ENCODE measurements at places on chromosomes 5 and 9.

DNA sequence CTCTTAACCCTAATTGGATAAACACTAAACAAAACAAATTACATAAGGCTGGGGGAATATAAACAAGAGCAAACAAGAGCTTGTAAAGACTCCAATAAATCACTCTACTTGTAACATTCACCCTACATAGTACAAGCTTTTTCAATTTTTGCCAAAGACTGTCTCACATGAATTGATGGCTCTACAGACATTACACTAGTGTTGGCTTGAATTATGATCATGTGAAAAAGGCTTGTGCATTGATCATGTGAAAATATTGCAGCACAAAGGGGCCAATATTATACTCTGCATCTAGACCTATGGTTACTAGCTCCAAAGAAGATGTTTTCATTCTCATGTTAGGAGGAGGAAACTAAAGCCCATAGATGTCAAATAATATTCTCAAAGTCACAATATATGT is 212.6 kb downstream of the MCTP1 start:
- DNase-seq: no peak

GRCh38 chr9:127020802-127021078 is 101.7 kb downstream of the ANGPTL2 start:
- no peak for DNase-seq

- DNase-seq: no peak
These were observed 41.1 kb downstream of the PCSK1 start for GRCh38 chr5:96391921-96392320.

DNA sequence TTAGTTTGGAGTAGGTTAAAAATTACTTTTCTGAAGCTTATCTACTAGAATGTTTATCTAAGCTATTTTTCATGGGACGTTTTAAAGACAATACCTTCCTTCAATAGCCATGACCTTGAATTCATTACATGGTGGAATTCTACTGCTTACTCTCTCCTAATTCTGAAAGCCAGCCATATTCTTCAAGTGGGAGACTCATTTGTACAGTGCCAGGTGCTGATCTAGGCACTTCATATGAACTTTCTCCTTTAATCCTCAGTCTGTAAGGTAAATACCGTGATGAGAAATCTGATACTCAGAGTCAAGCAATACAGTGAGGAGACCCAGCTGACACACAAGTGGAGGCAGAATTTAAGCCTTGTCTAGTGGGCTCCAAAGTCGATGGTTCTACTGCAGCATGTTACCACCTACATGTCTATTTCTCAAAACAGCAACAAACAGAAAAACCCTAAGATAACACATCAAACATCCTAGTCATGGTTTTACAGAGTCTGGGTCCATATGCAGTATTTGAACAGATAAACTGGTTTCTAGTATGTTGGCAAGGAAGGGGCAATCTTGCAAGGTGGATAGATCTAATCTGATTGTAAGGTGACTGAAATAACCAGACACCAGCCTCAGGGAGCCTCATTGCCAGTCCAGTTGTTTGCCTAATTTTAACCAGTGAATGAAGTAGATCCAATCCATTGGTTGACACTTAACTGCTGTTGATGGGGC is 243.7 kb downstream of the PIK3R1 start:
- DNase-seq: no peak

DNA sequence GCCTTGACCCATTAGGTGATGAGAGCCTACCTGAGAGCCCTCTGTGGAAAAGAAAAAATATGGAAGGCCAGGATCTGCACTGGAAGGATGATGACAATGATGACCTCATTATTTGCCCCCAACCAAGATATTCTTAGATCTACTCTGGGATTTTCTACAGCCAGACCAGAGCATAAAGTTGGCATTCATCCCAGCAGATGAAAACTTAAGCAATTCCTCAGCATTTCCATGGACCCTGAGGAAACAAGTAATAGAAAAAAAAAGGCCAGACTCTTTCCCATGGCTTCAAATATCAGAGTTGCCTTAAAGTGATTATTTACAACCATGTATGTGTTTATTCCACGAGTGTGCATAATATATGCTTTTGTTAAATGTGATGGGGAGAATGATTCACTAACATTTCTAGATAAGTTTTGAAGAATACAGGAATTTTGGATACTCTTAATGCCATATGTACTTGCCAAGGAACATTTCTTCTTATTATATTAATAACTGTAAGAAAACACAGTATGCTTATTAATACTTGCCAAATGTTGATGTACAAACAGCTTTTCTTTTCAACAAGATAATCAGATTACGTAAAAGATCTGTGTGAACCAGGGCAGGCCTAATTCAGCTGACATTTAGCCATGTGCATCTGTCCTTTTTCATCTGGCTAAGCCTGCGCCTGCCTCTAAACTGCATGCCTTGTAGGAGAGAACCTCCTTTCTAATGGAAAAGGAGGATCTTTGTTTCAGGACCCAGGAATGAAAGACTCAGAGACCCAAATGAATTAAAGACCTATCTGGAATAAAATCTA is 94.8 kb downstream of the ARRDC3 start:
- no peak for DNase-seq

GRCh38 chr9:1055166-1055565 is 5.0 kb downstream of the DMRT2 start:
- DNase-seq: no peak

- no peak for DNase-seq
These were observed 41.7 kb downstream of the TMEM161B start for GRCh38 chr5:88226881-88227450.

DNA sequence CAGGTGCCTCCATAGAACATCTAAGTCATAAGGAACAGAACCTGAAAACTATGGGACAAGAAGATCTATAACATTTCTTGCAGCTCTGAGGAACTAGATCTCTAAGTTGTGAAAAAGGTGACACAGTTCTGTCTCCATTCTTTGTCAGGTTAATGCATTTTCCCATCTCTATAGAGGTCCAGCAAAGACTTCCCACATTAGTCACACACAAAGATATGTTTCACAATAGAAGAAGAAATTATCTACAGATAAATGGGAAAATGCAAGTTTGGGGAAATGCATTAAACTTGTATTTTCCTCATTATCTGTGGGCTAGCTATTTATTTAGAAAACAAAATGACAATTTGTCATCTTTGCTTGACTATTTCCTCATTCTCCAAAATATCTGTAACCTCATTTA is 458.6 kb upstream of the PAPPA start:
- DNase-seq: no peak

GRCh38 chr9:37187713-37188439 is 67.5 kb downstream of the ZCCHC7 start:
- DNase-seq: no peak

DNA sequence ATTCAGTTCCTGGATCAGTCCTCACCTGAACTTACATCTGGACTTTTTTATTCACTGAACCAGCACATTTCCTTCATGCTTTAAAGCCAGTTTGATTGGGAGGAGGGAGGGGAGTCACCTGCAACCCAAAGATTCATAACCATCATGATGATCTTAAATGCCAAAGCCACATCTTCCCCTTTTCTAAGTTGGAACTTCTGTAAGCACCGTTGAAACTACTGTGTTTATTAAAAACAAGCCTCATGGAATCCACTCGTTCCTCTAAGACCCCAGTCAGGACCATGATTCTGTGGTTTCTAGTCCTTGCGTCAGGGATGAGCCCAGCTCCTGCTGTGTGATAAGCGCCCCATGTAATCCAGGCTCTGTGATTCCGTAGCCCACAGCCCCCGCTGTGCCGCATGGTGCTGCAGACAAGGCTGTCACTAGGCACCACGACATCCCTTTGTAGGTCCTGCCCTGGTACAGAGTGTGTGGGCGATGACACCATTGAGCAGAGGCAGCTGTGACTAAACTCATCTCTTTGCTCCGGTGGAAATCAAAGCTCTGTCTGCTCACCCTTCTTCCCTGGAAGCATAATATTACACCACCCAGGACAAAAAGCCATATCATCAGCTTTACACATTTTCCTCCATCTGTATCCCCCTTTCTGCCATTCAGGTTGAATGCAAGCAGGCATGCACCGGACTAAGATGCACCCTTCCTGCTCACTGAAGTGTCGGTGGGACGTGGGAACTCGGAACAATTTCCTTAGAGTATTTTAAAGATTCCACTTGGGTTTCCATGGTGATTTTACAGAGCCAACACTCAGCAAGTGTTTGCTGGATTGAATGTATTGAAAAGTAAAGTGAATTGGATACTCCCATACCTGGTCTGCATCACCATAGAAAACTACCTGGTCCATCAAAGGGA is 132.0 kb upstream of the FSTL4 start:
- no peak for DNase-seq

- no peak for DNase-seq
These were observed 52.3 kb downstream of the COL15A1 start for GRCh38 chr9:98995971-98996504.

- DNase-seq: no peak
These were observed 622 bp upstream of the ISL1 start for GRCh38 chr5:51382521-51383130.

DNA sequence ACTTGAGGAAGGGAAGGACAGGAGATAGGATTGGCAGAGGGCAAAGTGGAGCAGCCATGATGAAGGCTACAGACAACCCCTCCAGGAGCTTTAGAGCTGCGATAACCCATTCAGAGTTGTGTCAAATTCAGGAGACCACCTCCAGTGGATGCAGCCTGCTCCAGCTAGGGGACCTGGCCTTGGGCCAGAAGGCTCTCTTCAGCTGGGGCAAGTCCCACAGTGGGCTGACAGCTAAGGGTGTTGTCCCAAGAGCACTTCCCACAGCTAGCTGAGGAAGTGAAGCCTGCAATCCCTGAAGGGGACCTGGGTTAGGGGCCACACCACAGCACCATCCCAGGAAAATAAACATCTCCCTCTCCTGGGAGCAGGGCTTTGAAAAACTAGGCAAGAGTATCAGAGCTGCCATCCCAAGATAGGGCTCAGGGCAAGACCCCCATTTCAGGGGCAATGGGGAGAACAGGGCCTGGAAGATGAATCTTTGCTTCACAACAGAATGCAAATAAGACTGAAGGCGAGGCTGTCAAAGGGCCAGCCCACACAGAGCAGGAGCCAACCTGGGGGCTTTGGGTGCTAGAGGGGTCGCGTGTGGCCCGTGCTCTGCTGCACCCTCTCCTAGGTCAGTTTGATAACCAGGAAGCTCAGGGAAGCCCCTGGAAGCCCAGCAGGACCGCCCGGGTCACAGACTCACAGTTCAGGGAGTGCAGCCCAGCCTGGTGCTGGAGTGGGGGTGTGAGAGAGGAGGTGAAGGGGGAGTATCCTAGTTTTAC is 19.3 kb upstream of the DAPK1 start:
- DNase-seq: no peak

DNA sequence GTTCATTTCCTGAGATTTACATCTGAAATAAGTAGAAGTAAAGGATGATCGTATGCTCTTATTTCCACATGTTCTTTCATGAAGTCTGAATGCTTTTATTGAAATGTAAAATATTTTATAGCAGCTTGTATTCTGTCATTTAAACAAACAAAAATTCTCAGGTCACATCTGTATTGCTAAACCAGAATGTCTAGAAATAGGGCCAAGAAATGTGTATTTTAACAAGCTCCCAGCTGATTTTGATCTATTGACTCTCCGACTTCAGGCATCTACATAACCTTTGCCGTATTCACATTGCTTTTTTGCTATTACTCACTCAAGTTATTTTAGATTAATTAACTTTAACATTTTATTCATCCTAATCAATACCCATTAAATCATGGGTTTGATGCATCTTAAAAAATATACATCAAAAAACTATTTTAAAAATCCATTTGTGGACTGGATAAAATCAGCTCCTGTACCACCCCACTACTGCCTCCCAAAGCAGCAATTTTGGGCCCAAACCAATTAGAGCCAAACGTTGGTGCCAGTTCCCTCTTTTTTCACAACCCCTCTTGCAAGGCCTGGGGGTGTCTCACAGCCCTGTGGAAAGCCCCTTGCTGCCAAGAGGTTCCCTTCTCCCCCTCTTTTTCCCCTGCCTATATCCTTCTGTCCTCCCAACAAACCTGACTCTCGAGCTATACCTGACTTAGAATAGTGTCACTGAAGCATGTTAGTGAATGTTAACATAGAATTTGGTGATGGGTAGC is 34.5 kb downstream of the HAVCR1 start:
- DNase-seq: no peak

All from hypothalamus (tissue), 51 donors.